ENCODE measurements at places on chromosomes 3 and 15. TPM values are rescaled to one million over a fixed set of nuclear protein-coding genes. Genes with fewer than 3 reads are reported as not detected.
A peak's percentile ranks its signal among the peaks of the same experiment; 100 is the strongest.

GNB5 gene
- total RNA-seq: 35.4 TPM

ZNF80 gene
- 0.35 TPM for total RNA-seq

EPB42 gene
- not detected for total RNA-seq

HAUS2 gene
- total RNA-seq: 35.8 TPM

CHRFAM7A gene
- 0.55 TPM for total RNA-seq

SAMD7 gene
- total RNA-seq: not detected

GPR27 gene
- 3.0 TPM for total RNA-seq

CCR9 gene
- total RNA-seq: 0.28 TPM

PAQR5 gene
- not detected for total RNA-seq

GALNT15 gene
- total RNA-seq: not detected

CYP1A2 gene
- total RNA-seq: not detected

DNA sequence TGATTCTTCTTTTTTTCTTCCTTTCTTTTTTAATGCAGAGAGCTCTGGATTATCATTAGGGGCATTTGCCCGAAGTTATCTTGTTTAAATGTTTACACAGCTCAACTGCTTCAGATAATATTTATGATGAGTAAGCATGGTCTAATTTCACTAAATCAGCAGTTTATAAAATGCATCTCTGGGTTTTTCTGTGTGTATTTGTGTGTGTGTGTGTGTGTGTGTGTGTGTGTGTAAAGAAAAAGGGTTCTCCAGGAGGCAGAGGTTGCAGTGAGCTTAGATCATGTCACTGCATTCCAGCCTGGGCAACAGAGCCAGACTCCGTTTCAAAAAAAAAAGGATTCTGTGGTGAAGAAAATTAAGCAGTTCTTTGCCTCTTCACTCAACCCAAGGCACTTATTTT is 25.9 kb upstream of the TNFSF10 start:
- no peak for DNase-seq

- DNase-seq: no peak
Observed at GRCh38 chr15:94677202-94677790, 445.9 kb downstream of the MCTP2 start.

DNA sequence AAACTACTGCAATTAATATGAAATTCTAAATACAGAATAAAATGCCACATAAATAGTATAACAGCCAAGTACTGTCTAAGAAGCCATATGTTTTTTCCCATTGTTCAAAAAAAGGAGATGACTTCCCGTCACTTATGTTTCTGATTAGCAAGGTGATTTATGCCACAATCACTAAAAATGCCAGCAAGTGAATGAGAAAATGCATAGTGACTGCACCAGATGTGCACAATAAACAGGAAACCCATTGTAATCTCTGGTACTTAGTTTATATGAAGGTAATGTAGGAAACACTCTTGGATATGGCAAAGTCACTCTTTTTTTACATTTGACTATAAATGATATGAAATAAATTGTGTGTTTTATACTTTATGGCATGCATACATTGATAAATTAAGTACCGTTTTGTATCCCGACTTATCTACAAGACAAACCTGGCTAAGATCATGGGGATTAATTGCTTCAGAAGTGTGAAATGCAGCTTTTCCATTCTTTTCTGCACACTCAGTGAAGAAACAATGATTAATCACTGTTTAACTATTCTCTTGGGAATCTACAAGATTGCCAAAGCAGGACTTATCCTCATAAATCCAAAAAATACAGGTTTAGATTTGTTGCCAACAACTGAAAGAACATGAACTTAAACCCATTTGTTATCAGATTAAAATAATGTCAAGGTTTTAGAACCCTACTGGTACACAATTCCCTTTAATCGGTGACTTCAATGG is 164.5 kb downstream of the TBC1D5 start:
- DNase-seq: no peak

DNA sequence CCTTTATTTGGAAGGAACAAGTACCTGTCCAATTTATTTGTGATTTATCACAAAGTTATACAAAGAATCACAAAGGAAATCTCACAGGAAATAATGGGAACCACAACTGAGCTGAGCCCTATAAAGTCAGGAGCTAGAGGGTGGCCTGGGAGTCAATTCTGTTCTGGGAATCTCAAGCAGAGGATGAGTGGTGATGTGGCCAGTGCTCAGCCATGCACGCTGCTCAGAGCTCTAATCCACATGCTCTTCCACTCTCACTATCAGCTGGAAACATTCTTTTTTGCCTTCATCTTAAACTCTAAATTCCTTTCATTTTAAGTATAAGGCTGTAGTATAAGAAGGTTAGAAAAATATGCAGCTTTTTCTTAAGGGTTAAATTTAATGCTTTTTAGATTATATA is 36.6 kb downstream of the UACA start:
- no peak for DNase-seq

DNA sequence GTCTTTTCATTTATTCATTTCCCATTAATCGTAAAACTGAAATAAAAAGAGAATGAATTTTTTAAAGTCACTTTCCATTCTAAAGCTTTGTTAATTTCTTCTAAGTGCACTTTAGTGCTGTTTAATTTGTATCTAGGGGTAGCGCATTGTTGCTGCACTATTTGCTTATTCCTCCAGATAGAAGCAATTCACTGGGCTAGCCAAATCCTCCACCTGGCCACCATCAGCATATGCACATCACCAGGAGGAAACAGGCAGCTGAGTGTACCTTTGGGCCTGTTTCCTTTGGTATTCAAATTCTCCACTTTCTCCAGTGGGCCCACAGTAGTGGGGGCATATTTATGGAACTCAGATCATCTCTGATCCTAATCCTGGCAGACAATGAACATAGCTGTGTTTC is 29.8 kb upstream of the CPB1 start:
- no peak for DNase-seq

- DNase-seq: no peak
Observed at GRCh38 chr3:18308096-18308650, 117.0 kb downstream of the SATB1 start.

GRCh38 chr3:135792858-135793475 is 172.6 kb upstream of the PPP2R3A start:
- DNase-seq: no peak

DNA sequence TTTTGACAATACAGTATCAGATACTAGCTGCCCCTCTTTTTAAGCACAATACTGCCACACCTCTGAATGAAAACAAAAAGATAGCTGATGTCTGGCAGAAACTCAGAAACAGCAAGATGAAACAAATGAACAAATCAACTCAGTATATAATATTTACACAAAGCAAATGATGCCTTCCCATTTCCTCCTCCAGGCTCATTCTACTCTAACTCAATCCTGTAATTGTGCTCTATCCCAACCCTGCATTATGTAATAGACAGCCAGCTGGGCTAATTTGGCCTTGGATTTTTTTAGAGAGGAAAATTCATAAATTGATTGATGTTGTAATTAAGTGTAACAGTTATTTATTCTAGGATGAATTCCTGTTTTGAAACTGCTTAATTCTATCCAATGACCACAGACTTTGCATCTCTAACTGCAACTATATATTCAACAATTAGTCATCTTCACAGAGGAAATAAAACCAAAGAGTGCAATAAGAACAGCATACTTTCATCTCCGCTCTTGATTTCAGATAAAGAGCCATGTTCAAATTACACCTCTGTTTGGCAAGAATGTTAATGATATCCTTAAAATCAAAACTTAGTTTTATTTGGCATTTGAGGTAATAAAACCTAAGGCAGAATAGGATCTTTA is 6.1 kb downstream of the ATG3 start:
- DNase-seq: no peak

- DNase-seq: no peak
Observed at GRCh38 chr3:192844836-192845525, 72.7 kb downstream of the MB21D2 start.

DNA sequence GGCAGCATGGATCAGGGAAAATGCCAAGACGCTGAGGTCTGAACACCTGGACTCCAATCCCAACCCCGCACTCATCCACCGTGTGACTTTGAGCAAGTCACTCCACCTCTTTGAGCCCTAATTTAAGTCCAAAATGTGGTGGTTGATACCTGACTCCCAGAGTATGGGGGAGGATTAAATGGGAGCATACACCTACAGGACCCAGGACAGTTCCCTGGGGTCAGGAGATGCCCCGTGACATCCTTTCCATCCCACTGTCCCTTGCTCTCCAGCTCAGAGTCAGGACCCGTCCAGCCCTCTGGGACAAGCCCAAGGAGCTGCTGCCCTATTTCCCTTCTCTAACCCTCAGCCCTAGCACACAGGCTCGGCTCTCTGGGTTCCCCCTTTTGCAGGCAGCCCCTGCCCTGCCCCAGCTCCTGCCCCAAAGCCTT is 276.4 kb downstream of the XXYLT1 start:
- no peak for DNase-seq

DNA sequence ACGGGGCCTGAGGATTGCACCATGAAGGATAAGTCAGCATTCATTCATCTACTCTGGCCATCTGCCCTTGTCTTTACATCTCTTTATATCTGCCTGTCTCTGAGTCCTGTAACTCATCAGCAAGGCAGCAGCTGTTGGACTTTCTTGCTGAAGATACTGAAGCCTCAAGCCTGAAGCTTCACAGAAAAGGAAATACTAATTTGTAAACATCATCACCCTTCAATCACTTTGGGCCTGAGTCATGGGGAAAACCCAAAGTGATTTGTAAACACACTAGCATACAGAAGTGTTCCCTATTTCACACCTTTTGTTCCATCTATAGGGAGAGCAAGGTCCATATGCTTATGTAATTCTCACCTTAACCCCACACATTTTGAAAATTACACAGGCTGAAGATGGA is 928.2 kb downstream of the EPHA3 start:
- no peak for DNase-seq

DNA sequence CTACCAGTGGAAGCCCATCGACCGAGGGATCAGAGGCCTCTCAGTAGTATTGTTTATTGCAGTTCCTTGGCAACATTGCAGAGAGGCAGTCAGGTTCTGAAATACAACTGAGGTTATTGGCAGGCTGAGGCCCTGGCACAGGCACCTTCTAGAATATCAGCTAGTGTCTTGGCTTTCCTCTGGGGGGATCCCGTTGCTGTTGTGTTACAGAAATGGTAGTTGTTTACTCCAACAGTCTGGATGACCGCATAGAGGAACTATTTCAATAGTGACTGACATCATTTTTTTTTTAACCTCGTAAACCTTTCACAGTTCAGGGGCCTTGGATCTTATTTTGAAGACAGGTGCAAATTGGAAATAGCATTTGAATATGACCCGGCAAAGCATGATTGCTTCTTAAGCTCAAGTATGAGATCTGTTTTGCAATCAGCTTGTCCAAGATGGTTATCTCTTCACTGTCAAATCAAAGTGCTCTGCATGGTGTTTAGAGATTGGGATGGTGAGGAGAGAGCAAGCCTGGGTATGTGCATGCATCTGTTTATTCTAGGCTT is 63.9 kb downstream of the PGPEP1L start:
- no peak for DNase-seq

- no peak for DNase-seq
Observed at GRCh38 chr15:69434238-69434637, 18.4 kb upstream of the RPLP1 start.

- DNase-seq: peak; percentile 47
Observed at GRCh38 chr15:62847900-62848489, 194.6 kb upstream of the TPM1 start.

- DNase-seq: no peak
Observed at GRCh38 chr3:186339180-186339918, 22.7 kb downstream of the DGKG start.

GRCh38 chr3:9881441-9881840 is 1.4 kb upstream of the CIDEC start:
- DNase-seq: no peak

- DNase-seq: no peak
Observed at GRCh38 chr3:153631102-153631501, 469.1 kb downstream of the RAP2B start.

GRCh38 chr3:52891164-52891563 is 6.2 kb downstream of the STIMATE start:
- peak; percentile 40 for DNase-seq

GRCh38 chr15:71124937-71125790 is 9.9 kb downstream of the THSD4 start:
- no peak for DNase-seq

DNA sequence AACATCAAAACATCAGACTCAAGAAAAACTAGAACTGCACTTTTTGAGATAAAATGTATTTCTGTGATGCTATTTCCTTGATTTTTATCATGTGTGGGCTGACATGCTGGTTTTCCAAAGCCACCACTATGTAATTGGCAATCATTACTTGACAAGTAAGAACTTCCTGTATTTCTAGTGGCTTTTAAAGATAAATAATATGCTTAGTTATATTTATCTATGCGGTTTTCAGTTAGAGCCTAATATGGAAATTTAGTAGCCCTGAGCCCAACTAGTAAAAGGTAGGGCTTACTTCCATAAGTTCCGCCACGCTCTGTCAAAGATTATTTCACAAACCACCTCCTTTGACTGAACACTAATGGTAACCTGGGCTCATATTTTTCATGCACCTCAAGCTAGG is 91.6 kb downstream of the PPARG start:
- no peak for DNase-seq

- no peak for DNase-seq
Observed at GRCh38 chr3:65483480-65483879, 555.2 kb downstream of the MAGI1 start.

DNA sequence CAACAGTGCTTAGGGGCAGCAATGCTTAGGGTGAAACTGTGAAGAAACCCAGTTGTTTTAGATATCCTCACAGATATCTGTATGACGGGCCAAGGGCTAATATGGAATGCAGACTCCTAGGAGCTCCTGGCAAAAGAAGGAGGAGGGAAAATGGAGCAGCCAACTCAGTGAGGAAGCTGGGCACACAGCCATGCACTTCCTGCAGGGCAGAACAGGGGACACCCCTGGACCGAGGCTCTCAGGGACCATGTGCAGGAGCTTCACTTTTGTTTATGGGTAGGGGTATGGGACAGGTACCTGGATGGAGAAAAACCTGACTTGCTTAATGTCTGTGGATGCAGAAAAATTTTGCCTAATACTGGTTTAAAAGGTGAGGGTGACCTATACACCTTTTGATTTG is 20.2 kb downstream of the NIPA1 start:
- no peak for DNase-seq

DNA sequence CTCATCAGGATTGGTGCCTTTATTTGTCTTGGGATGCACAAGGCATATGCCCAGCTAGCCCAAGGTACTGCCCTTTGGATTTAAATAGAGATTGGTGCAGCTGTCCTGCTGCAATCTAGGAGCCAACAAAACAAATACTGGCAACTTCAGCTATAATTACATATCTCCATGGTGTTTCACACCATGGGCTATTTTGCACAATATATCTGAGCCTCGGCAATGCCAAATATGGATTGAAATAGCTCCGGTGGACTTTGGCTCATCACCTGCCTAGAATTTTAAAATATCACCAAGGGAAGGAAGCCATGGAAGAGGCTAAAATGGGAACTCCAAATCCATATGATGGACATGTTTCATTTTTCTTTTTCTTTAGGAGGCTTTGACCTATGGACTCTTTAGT is 367.8 kb upstream of the UMPS start:
- no peak for DNase-seq

Measured in activated CD4-positive, alpha-beta memory T cell treated with anti-CD3 and anti-CD28 coated beads, Interleukin-2, amount 10 ng/mL, durations not matched to agents 7 days and 5 days (primary cell).